Hindlimb muscle (tissue), 1 donor: ENCODE measurements at places on chromosomes 2 and 18. TPM values are rescaled to one million over a fixed set of nuclear protein-coding genes. Genes with fewer than 3 reads are reported as not detected.

GPR45 gene
- polyA plus RNA-seq: not detected

HAUS1 gene
- 19.2 TPM for polyA plus RNA-seq

KYNU gene
- 0.76 TPM for polyA plus RNA-seq

DNA sequence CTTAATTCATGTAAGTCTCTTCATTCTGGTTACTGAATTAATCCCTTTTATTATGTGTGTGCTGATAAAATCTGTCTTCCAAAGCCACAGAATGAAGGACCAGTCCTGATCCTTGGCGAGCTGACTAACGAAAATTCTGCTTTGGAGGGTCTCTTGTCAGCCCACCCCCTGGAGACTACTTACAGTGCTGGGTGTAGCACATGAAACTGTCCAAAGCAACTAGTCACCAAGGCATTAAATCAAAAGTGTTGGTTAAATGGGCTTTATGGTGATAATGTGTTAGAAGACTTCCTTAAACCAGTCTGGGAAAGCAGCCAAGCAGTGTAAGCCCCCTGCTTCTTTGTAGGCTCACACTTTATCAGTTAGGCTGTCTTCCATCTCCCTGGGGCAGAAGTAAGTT is 420.2 kb downstream of the SUCLG1 start:
- no peak for DNase-seq

GRCh38 chr2:131520526-131520925 is 7.2 kb upstream of the CCDC74A start:
- DNase-seq: no peak
